ENCODE measurements at places on chromosomes 7 and 10. TPM values are rescaled to one million over a fixed set of nuclear protein-coding genes. Genes with fewer than 3 reads are reported as not detected.

LRMDA gene
- 1.8 TPM for total RNA-seq

TMEM130 gene
- not detected for total RNA-seq

GNGT1 gene
- 0.08 TPM for total RNA-seq

GRCh38 chr10:98444314-98445006, 2.3 kb downstream of the HPS1 start:
- ATAC-seq, result no peak

DNA sequence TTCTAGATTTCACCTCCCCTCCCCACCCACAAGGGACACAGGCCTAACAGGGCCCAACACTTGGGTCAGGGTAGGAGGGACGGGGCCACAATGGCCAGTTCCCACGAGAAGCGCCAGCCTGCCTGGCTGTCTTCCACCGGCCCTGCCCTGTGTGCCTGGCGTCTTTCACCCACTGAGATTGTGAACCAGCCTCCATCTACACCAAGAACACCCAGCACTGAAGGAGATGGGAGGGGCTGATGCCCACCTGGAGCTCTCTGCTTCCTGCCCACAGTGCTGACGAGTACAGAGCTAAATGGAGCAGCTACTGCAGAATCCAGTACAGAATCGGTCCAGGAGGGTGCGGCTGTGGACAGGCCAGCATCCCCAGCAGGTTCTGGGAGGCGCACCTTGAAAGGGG, 2.4 kb upstream of the ASIC3 start:
- ATAC-seq, result no peak

- peak; percentile 86 for ATAC-seq
Observed at GRCh38 chr7:28328146-28328545, 84.2 kb upstream of the CREB5 start.

LSM5 gene
- total RNA-seq, result 41.3 TPM

DNA sequence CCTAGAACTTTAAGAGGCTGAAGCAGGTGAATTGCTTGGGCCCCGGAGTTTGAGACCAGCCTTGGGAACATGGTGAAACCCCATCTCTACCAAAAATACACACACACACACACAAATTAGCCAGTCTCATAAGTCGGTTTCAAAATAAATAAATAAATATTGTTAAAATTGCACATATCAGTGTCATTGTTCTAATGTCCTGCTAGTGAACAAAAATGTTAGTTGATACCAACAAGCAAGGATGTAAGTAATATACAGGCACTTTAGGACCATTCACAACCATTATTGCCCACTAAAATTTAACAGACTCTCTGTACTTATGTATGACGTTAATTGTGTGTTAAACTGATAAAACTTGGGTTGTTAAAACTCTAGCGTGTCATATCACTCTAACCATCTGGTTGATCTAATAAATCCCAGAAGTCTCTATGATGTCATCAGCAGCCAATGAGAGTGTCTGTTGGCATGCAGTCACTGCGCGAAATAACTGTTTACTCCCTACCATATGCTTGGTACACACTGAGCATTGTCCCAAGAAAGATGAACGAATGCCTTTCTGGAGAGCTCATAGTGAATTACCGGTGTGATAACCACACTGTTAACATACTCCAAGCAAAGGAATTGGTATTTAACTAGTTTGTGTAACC, 30.4 kb upstream of the OTUD1 start:
- no peak for ATAC-seq

GRCh38 chr7:111460695-111461094, 101.6 kb downstream of the IMMP2L start:
- ATAC-seq, result no peak

GRCh38 chr7:71361451-71362032, 229.6 kb downstream of the GALNT17 start:
- no peak for ATAC-seq

DNA sequence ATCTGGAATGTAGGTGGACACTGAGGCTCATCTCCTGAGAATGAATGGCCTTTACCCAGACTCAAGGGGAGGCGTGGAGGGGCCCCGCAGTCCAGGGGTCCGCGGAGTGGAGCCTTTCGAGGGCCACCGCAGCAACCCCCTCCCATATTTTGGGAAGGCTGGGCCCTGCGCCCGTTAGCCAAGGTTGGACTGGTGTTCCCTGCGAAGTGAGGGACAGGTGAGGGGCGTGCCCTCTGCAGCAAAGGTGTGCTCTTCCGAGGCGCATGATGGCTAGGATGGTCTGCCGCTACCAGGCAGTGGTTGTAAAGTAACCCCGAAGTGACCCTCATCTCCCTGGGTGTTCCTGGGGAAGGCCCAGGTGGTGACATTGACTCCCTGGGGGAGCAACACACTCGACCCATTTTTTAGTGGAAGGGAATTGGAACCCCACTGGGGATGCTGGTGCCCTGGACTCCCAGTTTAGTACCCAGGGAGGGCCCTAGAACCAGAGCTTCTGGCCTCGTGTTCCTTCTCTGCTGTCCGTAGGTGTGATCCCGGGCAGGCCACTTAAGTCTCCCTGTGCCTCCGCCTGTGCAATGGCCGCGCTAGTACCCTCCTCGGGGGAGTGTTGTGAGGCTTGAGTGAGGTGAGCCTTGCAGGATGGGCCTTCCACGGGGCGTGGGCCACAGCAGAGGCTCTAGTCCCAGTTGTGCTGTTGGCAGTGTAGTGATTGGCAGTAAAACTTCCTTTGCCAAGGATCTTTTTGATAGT, 779 bp downstream of the FAM241B start:
- ATAC-seq, result peak; percentile 18

DNA sequence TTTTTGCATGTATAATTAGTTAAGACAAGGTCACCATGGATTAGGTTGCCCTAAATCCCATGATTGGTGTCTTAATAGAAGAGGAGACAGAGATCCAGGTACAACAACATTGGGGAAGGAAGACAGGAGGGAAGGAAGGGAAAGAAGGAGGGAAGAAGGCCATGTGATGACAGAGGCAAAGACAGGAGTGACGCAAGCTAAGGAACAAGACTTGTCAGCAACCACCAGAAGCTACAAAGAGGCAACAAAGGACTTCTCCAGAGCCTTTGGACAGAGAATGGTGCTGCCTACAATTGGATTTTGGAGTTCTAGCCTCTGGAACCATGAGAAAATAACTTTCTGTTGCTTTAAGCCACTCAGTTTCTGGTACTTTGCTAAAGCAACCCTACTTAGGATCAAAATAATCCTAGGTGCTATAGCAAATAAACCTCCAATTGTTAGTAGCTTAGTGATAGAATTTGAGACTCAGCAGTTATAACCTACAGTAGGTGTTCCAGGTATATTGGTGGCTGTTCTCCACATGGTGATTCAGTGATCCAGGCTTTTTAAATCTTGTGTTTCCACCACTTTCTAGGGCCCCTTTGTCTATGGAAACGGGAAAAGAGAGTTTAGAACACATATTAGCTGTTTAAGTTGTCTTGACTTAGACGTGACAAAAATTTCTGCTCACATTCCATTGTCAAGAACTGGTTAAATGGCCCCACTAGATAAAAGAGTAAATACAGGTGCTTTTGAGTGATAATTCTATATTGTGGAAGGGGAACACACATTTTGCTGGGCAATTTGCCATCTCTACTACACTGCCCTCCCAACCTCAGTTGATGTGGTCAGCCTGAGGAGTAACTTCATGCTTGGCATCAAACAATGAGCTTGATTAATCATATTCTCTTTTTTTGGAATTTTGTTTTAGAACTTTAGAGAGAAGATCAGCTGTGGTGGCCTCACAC, 70.5 kb upstream of the SP4 start:
- ATAC-seq, result no peak
